ENCODE measurements at places on chromosomes 3 and 15.

- DNase-seq = no peak
Observed at GRCh38 chr3:150329408-150329807, 78.7 kb upstream of the TSC22D2 start.

DNA sequence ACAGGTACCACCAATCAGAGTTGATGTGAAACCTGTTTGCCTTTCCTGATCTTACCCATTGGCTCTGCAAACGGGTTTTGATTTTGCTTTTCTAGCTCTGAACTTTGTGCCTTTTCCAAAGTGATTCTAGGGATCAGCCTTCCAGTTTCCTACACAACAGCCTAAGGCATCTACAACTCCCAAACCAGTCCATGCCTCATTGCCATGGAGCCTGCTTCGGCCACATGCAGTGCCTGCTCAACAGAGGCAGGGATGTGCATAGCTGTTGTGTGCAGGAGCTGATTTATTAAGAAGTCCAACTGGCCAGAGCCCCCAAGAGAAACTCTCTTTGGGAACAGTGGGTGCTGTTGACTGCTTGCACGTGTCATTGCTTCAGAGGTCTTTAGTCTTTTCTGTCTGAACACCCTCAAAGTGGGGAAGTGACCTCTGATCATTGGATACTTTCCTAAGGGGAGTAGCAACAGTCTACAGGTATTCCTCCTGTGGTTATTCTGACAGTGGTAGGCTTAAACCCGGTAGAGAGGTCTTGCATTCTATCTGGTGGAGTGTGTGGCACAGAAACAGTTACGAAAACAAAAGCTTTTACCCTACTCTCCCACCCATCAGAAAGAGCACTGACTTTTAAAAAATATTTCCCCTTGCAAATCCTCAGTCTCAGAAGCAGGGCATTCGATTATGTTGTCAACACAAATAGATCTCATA lies 36.6 kb upstream of the THSD4 start:
- DNase-seq = no peak

GRCh38 chr15:68729789-68730411 lies 90.8 kb downstream of the ANP32A start:
- no peak for DNase-seq

DNA sequence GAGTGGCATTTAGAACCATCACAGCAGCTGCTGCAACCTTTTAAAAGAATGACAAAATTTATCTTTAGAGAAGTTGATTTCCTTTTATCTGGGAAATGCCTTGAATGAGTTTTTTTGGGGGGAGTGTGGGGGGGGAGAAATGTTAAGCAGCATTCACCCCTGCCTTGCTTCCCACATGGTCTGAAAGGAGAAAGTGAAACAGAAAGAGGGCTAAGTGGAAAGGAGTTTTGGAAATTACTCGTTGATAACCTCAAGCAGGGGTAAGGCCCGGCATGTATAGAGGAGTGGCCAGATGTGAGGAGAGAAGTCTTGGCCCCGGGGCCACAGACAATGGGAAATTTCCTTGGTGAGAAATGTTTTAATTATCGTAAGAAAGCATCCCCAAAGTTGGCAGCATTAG lies 23.5 kb downstream of the B3GALNT1 start:
- no peak for DNase-seq

DNA sequence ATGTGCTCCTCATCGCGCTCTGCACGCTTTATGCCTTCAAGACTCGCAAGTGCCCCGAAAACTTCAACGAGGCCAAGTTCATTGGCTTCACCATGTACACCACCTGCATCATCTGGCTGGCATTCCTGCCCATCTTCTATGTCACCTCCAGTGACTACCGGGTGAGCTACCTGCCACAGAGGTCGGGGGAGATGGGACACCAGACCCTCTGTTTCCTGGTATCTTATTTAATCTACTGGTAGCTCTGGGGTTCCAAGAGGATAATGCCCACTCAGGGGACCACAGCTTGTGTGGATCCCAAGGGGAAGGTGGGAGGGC lies 9.1 kb downstream of the GRM2 start:
- no peak for DNase-seq

- no peak for DNase-seq
Observed at GRCh38 chr3:53416530-53416929, 69.2 kb upstream of the DCP1A start.

GRCh38 chr15:62306851-62307504 lies 141.9 kb upstream of the C2CD4B start:
- no peak for DNase-seq

GRCh38 chr3:154862265-154862664 lies 217.9 kb upstream of the MME start:
- no peak for DNase-seq

- no peak for DNase-seq
Observed at GRCh38 chr3:178236555-178237277, 299.5 kb upstream of the KCNMB2 start.

GRCh38 chr15:67834581-67835296 lies 5.1 kb downstream of the RNU6-1 start:
- no peak for DNase-seq

- no peak for DNase-seq
Observed at GRCh38 chr15:38487378-38487777, 33.5 kb downstream of the FAM98B start.

- DNase-seq = no peak
Observed at GRCh38 chr3:112074616-112075497, 11.3 kb upstream of the C3orf52 start.

GRCh38 chr15:100544338-100544841 lies 15.6 kb upstream of the CERS3 start:
- no peak for DNase-seq

DNA sequence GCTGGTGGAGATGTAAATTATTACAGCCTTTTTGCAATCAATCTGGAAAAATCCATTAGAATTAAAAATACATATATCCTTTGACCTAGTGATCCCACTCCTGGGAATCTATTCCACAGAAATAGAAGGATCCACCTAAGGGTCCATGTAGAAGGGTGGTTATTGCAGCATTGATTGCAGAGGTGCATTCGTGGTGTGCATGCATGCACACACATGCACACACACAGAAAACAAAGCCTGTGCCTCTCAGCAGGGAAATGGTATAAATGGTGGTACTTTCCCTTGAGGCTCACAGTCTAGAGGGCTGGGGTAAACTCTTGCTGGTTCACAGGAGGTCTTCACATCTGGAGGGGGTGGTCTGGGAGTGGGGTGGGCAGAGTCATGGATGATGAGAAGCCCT lies 19.4 kb upstream of the ADPGK start:
- no peak for DNase-seq

GRCh38 chr15:98854496-98854895 lies 153.1 kb downstream of the PGPEP1L start:
- DNase-seq = no peak

DNA sequence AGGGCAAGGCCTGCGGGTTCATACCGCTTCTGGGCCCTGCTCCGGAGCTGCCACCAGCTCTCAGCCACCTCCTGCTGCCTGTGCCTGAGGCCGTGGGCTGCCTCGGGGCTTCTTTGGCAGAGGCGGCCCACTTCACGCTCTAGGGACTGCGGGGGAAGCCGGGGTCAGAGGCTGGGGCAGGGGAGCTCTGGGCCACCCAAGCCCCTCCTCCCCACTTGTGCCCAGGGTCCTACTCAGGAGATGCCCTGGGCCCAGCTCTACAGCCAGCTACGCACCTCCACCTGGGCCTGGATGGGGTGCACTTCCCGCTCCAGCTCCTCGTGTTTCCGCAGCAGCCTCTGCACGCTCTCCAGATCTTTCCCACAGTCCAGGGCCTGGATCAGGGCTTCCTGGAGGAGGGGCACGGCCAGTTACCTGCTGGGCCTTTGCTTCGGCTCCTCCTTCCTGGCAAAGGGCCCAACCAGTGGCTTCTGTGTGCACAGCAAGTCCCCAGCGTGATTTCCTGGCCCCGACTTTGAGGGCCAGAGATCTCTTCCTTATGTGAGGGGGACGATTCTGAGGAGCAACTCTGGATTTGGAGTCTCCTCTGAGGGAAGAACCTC lies 24.0 kb downstream of the PLA2G4B start:
- no peak for DNase-seq

DNA sequence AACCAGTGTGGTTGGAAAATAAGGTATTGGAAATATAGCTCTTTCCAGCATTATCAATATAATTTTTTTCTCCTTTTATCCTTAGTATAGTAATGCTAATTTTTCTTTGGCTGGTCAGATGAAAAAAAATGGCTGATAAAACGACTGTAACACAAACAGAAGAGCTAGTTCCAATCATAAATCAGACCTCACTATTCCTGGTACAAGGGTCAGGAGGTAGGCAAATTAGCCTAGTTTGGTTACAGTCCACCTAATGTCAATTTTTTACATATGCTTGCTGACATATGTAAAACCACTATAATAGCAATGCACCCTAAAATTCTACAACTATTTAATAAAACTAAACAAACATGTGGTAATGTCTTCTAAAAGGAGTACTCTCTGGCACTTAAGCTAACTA lies 19.9 kb upstream of the VPS39 start:
- DNase-seq = no peak

GRCh38 chr15:67146234-67146633 lies 80.8 kb downstream of the SMAD3 start:
- no peak for DNase-seq

DNA sequence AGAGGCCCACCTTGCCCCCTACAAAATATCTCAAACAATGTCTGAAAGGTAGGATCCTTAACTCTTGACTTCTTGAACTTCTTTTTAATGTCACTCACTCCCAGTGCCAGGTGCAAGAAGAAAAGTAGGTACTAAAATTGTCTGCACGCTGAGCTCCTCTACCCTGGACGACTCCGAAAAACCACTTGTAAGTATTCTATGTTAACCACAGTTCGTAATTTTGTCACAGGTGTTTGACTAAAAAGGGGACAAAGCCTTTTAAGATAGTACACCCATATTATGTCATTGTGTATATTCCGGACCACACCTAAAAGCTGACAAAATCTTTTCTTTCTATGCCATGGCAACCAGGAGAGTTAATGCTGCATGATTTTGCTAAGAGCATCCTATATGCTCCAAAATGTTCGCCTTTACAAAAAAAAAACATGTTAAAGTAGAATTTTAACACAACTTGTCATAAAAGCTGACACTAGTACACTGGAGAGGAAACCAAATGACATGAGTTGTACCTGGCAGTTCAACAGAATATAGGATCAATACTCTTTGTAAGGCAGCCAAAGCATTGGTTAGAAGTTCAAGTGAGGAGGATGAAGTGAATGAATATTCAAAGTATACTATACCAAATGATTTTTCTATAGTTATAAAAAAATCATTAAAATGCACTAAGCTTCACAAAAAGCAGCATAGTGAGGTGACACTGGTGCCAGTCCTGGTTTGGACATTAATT lies 210.5 kb downstream of the FOXP1 start:
- no peak for DNase-seq

GRCh38 chr3:177069514-177070329 lies 127.6 kb downstream of the TBL1XR1 start:
- no peak for DNase-seq

GRCh38 chr3:37645517-37646380 lies 215.9 kb upstream of the CTDSPL start:
- no peak for DNase-seq

DNA sequence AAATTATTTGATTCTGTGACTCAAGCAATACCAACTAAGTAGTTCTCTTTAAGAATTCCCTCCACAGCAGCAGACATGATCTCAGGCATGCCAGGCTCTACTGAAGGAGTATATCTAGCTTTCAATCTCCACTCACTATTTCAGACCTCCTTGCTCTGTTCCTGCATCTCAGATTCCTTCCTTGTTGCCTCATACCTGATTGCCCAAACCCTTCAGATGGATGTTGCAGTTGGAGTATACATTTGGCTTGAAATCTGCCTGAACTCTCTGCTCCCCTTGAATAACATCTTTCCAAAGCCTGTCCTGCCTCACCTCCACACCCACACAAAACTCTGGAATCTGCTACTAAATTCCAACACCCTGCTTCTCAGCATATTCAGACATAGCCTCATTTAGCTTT lies 19.8 kb upstream of the TM4SF4 start:
- DNase-seq = no peak

- DNase-seq = no peak
Observed at GRCh38 chr3:156491192-156491591, 63.7 kb downstream of the SSR3 start.

DNA sequence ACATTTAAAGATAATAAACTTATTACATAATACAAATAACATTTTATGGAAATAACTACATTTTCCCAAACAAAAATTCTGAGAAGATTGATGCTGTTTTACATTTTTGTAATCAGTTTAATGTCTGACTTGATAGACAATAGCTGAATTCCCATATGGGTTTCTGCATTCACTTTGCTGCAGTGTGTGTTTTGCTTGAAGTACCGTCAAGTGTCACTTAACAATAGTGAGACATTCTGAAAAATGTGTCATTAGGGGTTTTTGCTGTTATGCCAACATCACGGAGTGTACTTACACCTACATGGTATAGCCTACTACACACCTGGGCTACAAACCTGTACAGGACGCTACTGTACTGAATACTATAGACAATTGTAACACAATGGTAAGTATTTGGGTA lies 57.5 kb downstream of the USF3 start:
- no peak for DNase-seq

GRCh38 chr3:114756506-114757279 lies 390.4 kb downstream of the ZBTB20 start:
- no peak for DNase-seq

GRCh38 chr3:104951426-104951825 lies 415.3 kb upstream of the ALCAM start:
- DNase-seq = no peak

GRCh38 chr15:64749999-64750657 lies 25.3 kb downstream of the RBPMS2 start:
- DNase-seq = no peak

- no peak for DNase-seq
Observed at GRCh38 chr3:168544097-168544957, 448.6 kb upstream of the GOLIM4 start.

- no peak for DNase-seq
Observed at GRCh38 chr15:45641374-45641781, 6.5 kb downstream of the SQOR start.

- peak; percentile 3 for DNase-seq
Observed at GRCh38 chr3:41200669-41201021, 1.3 kb downstream of the CTNNB1 start.

GRCh38 chr3:66675366-66675765 lies 174.5 kb upstream of the LRIG1 start:
- DNase-seq = no peak

- no peak for DNase-seq
Observed at GRCh38 chr15:33612721-33613304, 302.0 kb downstream of the RYR3 start.

DNA sequence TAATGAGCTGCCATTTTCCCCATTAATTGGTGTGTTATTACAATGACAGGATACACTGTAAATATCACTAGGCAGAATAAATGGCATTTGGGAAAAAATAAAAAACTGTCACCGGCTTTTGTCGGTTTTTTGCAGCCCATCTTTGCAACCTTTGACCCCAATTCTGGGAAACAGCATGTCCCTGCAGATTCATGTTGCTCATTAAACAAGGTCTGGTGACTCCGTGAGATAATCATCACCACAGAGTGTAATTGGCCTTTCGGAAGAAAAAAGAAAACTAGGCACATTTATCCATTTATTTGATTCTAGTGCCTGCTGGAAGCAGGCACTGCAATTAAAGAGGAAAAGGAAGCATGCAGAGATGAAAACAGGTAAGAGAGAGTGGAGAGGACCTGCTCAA lies 64.5 kb downstream of the TRAT1 start:
- DNase-seq = no peak

- DNase-seq = no peak
Observed at GRCh38 chr3:141901914-141902313, 25.5 kb downstream of the ATP1B3 start.

- DNase-seq = no peak
Observed at GRCh38 chr15:66617137-66618090, 51.6 kb upstream of the LCTL start.

GRCh38 chr3:22122567-22122966 lies 371.6 kb upstream of the ZNF385D start:
- no peak for DNase-seq

- no peak for DNase-seq
Observed at GRCh38 chr3:13557417-13557816, 8.5 kb downstream of the FBLN2 start.
